A549 (cell line): ENCODE measurements at places on chromosomes 1 and 21. TPM values are rescaled to one million over a fixed set of nuclear protein-coding genes. Genes with fewer than 3 reads are reported as not detected.

- no peak for DNase-seq
Observed at GRCh38 chr1:17630048-17630830, 90.7 kb downstream of the ARHGEF10L start.

DNA sequence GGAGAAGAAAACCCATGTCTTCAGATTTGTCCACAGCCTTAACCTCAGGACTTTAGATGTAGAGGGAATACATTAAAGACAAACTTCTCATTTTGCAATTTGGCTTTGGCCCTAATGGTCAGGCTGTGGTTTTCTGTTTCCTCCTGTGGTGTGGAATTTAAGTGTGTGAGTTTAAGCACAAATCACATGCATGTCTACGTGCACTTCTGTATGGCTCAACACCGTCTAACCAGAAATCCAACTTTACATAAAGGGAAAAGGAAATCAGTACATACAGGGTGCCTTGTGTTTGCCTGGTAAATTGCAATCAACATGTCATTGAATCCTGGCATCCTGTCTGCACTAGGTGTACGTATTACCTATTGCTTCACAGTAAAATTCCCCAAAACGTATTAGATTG lies 1.2 kb upstream of the ZNF124 start:
- no peak for DNase-seq

Gene AMY1C
- not detected in 3 replicates for polyA plus RNA-seq

DNA sequence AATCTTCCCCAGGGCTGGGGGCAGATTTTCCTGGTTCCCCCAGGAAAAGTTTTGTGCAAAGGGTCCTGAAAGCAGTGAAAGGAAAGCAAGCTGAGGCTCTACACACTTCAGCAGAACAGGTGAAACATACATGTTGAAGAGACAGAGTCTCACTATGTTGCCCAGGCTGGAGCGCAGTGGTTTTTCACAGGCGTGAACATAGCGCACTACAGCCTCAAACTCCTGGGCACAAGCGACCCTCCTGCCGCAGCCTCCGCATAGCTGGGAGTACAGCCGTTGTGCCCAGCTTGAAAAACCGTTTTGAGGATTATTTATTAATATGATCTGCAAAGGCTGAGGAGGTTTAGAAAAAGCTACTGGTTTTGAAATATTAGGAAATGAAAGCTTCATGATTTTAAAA lies 11.8 kb downstream of the PRDM15 start:
- no peak for DNase-seq

DNA sequence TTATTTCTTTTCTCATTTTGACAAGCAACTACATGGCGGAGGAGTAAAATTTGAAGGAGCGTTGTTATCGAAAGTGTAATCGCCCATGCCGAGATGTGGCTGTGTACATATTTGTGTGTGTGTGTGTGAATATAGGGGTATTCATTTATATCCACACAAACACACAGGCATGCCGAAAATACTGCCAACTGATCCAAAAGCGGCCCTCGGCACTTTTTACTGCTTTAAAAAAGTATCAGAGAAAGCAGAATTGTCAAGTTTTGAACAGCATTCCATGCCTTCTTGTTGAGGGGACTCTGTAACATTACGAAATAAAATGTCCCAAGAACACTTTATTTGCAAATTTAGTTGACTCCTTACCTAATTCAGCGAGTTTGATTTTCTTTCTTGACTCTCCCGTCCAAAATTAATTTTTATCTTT lies 1.1 kb downstream of the PBX1 start:
- DNase-seq, result no peak

DNA sequence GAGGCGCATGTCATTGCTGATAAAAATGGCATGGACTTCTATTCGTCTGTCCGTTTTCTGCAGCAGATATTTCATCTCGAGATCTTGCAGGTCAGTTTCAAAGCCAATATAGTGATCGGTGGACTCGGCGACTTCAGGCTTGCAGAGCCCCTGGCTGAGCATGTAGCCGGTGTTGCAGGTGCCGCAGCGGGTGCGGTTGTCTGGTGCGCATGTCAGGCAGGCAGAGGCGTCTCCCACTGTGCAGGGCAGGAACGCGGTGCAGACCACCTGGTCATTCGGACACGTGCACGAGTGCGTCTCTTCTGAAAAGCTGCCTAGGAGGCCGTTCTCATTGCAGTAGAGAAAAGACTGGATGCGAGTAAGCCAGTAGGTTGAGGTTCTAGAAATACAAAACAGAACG lies 378.9 kb downstream of the BRINP3 start:
- DNase-seq, result no peak

Gene MROH9
- polyA plus RNA-seq, result not detected in 3 replicates

- peak; percentile 58 for DNase-seq
Observed at GRCh38 chr1:184212649-184213314, 161.3 kb downstream of the TSEN15 start.

GRCh38 chr1:221598122-221598521 lies 143.8 kb downstream of the DUSP10 start:
- DNase-seq, result no peak

GRCh38 chr1:48784301-48784700 lies 7.6 kb upstream of the BEND5 start:
- DNase-seq, result no peak

Gene PCSK9
- polyA plus RNA-seq, result 2.7 to 7.3 TPM (median 4.9 TPM) in 3 replicates

DNA sequence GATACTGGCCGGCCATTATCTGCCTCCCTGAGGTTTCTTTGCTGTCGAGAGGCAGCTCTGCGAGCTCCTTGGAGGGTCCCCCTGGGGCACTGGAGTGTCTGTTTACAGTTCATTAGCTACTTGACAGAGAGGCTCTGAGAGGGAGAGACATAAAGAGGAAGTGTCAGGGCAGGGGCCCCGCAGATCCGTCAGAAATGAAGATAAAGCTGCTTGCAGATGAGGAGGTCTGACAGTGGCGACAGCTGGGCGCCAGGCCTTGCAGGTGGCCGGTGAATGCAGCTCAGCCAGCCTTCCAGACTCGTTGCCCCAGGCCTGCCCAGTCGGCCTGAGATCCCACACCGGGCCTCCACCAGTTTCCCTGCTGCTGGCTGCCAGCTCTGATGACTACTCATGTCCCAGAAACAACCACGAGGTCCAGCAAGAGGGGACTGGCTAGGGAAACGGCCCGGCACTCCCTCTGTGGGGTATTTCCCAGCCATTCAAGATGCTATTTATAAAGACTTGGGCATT lies 84.7 kb downstream of the DISP3 start:
- DNase-seq, result no peak

GRCh38 chr1:114715952-114716303 lies 643 bp downstream of the NRAS start:
- no peak for DNase-seq

DNA sequence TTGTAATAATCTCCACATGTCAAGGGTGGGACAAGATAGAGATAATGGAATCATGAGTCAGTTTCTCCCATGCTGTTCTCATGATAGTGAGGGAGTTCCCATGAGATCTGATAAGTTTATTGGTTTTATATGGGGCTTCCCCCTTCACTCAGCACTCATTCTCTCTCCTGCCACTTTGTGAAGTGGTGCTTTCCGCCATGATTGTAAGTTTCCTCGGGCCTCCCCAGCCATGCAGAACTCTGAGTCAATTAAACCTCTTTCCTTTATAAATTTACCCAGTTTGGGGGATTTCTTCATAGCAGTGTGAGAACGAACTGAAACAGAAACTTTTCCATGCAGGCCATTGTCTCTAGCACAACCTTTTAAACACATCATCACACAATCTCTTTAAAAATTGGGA lies 221.5 kb upstream of the BRINP3 start:
- DNase-seq, result no peak
